Activated gamma-delta T cell treated with anti-CD3 and anti-CD28 coated beads, Interleukin-2, amount 50 U/mL, for 16 hours (primary cell): ENCODE measurements at places on chromosomes 1 and 21.

GRCh38 chr1:218516526-218516925 lies 171.4 kb downstream of the TGFB2 start:
- no peak for DNase-seq

DNA sequence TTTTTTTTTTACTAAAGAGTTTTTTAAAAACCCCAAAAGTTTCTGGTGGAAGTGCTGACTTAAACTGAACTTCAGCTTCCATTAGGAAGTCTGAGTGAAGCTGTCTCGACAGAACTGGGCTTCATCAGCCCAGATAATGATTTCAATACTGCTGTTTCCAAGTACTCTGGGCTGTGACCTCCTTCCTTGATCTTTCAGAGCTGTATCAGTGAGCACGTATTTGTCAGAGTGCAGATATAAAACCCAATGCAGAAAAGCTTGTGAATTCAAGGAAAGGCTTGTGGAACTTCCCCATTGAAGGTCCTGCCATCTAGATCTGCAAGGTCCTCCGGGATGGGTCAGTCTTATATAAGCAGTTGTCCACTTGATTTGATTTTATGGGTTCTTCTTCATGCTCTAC lies 50.1 kb upstream of the RGS21 start:
- no peak for DNase-seq

- DNase-seq, result no peak
Observed at GRCh38 chr1:119046785-119047438, 58.8 kb upstream of the TBX15 start.

DNA sequence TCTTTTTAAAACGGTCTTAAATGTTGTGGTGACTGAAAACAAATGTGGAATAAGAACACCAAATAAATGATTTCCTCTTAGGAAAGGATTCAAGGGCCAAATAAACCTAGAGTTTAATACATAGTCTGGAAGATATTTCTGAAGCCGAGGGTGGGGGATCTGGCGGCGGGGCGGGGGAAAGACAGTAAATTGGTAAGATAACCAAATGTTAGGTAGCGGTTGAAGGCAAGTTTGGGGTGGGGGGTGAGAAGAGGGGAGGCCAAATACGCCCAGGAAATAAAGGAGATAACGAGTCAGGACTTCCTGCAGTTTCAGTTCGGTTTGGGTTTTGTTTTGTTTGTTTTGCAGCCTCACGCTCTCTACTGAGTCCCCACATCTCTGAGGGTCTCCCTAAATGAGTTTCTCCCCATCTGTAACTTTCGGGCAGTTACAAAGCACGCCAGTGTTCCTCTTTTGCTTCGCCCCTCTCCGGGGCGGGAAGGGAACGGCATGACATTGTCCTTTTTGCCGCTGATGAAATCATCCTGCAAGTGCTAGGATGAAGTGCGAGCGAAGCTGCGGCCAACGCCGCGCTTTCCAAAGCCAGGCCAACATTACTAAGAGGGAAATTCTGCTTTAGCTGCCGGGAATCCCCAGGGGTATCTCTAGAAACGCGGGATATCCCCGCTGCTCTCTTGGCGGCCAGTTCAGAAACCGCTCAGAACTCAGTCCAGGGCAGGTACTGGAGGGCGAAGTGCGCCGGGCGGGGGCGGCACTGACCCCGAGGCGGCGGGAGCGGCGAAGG lies 844 bp downstream of the NIBAN1 start:
- peak; percentile 49 for DNase-seq

- no peak for DNase-seq
Observed at GRCh38 chr1:202791077-202791747, 17.0 kb downstream of the KDM5B start.

- DNase-seq, result no peak
Observed at GRCh38 chr1:151175863-151176262, at the start of gene TMOD4. TSS of gene TMOD4 (minus strand) at chr1:151175981. CDS start at chr1:151174875, 1,106 bp downstream.

DNA sequence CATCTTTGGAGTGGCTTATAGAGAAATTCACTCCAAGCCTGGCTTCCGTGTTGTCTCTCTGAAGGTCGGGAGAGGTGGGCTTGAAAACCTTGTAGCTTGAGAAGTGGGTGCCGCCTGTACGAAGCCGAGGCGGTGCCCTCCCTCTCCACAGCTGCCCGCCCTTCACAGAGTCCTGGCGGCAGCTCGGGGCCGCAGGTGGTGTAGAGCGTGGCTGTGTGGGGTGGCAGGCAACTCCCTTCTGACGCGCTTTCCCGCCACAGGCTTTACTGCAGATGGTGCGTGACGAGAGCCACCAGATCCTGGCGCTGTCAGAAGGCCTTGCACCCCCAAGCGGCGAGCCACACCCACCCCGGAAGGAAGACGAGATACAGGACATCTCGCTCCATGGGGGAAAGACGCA lies 33.1 kb upstream of the DIP2A start:
- no peak for DNase-seq

DNA sequence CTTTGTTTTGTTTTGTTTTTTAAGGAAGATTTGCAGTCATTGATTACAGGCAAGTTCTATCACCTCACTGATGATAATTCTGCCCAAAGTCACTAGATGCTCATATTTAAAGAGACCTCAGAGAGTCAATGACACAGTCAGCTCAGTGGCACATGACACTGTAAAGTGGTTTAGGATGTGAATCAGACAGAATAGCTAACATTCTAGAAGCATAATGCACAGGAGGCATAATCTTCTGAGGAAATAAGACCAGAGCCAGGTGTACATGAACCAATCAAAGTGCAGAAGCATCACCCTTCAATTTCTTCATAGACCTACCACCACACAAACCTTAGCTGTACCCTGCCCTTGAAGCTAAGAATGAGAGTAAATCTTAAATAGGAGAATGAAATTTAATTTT lies 268.5 kb downstream of the BRINP2 start:
- DNase-seq, result no peak

GRCh38 chr1:46802081-46802480 lies 3.2 kb downstream of the CYP4B1 start:
- DNase-seq, result no peak

DNA sequence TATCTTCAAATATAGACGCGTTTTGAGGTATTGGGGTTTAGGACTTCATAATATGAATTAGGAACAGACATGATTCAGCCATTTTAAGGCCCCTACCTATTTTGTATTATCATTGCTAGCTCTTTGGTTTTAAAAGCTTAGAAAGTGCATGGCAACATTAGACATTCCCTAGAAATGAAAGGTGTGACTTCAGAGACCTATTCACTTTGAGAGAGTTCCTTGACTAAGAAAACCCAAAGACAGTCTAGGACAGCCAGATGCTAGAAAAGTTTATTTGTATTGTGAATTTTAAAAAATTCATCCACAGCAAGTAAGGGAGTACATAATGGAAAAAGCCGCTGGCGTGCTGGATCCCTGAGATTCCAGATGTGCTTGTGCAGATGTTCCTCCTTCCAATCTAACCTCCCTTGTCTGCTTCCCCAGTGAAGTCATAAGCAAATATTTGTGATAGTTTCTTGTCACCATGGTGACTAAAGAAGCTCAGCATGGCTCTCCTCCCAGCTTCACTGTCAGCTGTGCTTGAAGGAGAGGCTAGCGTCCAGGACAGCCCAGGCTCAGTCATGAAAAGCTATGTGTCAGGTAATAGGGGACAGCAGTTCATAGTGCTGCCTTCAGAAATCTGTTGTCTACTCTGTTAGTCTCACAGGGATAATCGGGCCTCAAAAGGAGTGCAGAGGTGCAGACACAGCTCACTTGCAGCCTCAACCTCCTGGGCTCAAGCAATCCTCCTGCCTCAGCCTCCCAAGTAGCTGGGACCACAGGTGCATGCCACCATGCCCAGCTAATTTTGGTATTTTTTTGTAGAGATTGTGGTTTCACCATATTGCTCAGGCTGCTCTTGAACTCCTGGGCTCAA lies 34.8 kb downstream of the KPNA6 start:
- no peak for DNase-seq

DNA sequence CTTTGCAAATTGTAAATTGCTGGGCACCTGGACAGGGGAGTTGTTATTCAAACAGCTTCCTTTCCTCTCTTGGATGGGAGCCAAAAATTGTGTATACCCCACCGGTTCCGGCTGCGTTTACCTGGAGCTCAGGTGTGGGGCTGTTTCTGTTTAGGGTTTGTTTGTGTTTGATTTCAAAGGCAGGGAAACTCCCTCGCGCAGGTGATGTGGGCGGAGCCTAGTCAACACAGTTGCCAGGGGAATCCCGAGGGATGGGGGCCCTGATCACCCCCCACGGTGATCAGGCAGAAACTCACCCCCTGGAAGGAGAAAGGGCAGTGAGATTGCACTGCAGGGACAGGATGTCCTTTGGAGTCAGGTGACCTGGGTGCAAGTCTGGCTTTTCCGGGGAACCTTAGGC lies 28.3 kb downstream of the CDCP2 start:
- DNase-seq, result no peak

GRCh38 chr1:224632381-224632871 lies 16.3 kb downstream of the CNIH3 start:
- no peak for DNase-seq

DNA sequence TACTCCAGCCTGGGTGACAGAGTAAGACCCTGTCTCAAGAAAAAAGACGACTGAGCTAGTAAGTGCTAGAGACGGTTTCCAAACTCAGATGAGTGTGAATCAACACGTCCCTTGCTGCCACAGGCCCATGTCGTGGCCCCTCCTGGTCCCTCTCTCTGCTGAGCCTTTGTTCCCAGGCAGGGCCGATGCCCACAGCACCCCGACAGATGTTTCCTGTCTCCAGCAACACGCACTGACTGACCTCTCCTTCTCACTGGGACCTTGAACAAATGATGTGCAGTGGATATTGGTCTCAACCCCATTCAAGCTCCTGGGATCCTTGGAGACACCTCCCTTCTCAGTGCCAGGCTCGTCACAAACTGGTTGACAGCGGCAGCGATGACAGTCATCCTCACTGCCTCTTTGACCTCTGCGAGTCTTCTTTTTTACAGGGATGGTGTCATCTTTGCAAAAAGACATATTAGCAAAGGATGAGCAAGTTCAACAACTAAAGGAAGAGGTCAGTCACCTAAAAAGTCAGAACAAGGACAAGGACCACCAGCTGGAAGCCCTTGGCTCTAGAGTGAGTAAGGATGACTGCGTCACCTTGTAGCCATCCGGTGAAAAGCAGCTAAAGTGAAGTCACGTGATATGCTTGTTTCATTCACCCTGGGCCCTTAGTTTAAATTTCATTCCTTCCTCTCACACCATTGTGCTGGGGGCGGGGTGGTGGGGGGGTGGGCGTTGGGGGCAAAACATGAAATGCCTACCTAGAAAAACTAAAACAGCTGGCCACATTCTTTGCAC lies 65.8 kb downstream of the FHAD1 start:
- DNase-seq, result no peak

DNA sequence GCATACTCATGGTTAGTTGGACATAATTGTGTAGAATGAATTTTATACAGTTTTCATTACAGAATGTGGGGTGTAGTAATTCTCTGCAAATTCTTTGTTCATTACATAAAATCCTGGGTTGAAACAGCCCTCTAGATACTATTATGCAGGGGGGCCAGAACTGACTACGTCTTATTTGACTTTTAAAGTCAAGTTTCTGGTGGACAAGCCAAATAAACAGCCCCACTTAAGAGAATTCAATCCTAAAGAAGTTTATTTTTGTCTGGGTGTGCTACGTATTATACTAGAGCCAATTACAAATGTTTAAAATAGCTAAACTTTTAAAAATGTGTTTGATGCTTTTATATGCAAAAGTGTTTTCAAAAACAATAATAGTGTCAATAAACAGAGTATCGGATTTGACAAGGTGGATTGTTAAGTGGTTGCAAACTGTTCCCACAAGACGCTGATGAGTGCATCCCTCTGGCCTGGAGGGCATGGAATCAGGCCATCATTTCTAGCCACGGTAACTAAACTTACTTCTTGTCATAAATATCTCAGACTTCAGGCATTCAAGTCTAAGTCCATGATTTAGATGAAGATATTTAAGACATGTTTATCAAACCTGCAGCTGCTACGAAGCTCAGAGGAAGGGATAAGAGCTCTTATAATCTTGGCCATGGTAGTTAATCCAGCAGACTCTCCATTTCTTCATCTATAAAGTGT lies 646.3 kb downstream of the KIF26B start:
- no peak for DNase-seq

- no peak for DNase-seq
Observed at GRCh38 chr1:174297351-174297750, 138.0 kb downstream of the RABGAP1L start.

DNA sequence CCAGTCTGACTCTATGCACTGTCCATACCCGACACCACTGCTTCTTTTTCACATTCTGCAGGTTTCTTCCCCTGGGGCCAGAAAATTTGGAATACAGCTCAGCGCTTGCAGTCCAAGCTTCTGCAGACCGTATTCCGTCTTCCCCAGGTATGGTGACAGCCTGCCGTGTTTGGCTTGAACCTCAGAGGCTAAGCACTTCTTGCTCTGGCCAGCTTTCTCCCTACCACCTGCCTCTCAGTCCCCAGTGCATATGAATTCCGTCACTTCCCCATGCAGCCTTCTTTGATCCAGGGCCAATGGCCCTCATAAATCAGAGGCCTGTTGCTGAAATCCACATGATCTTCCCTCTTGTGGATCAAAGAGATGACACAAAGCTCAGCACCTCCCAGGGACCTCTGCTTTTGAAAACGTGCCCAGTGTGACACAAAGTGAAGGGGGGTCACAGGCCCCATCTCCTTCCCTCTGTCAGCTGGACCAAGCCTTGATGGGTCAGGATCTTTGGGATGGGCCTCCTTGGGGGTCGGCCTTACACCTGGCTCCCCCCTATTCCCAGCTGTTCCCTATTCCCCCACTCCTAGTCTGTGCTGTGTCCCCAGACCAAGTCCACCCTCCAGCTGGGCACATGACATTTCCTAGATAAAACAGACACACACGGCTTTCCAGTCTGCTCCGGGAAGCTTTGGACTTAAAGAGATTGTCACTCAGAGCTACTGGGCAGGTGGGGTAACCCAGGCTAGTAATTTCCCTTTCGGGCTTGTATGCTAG lies 66.6 kb downstream of the HMGB4 start:
- DNase-seq, result no peak

DNA sequence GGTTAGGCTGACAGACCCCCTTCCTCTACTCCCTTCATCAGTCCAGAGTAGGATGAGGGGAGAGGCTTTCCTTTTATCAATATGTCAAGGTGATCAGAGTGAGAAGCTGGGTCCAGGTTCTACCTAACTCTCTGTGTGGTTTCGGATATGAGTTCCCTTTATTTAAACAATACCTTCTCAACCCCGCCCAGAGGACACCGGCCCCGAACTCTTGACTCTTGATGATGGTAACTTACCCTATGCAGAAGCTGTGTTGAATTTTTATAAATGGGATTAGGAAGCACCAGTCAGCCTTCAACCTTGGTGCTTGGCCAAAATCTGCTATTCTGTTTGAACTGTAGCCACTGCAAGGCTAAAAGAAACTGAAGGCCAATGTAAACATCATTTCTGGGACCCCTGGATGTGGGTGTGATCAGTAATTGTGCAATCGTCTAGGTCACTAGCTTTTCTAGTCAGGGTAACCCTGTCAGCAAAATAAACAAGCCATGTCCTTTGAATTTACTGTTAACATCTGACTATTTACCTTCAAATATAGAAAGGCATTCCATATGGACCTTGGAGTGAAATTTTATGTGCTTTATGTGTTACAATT lies 398.3 kb downstream of the SEC16B start:
- DNase-seq, result no peak
